Airway epithelial cell (primary cell): ENCODE measurements at places on chromosomes 2 and 18. TPM values are rescaled to one million over a fixed set of nuclear protein-coding genes. Genes with fewer than 3 reads are reported as not detected.

IL36G gene
- total RNA-seq: 15.7 and 18.5 TPM in 2 replicates

HOXD8 gene
- not detected in 2 replicates for total RNA-seq

LTBP1 gene
- 37.7 and 45.5 TPM in 2 replicates for total RNA-seq

TMEM37 gene
- total RNA-seq: not detected in 2 replicates

RPRM gene
- total RNA-seq: not detected in 2 replicates

FSIP2 gene
- total RNA-seq: 0.56 and 0.85 TPM in 2 replicates

DYNC1I2 gene
- 104 and 105 TPM in 2 replicates for total RNA-seq

SIX2 gene
- 9.5 and 9.6 TPM in 2 replicates for total RNA-seq

RIT2 gene
- total RNA-seq: not detected in 2 replicates

CDH20 gene
- total RNA-seq: not detected in 2 replicates

NYAP2 gene
- total RNA-seq: not detected in 2 replicates

KLHL14 gene
- not detected in 2 replicates for total RNA-seq

SERPINE2 gene
- 53.9 and 59.4 TPM in 2 replicates for total RNA-seq

AMMECR1L gene
- total RNA-seq: 9.2 and 13.8 TPM in 2 replicates
